ENCODE measurements at places on chromosomes 7 and 10. TPM values are rescaled to one million over a fixed set of nuclear protein-coding genes. Genes with fewer than 3 reads are reported as not detected.

GRCh38 chr7:83475420-83475819, 173.5 kb downstream of the SEMA3E start:
- DNase-seq: no peak

RNLS gene
- polyA plus RNA-seq: 2.5 TPM

- DNase-seq: no peak
Observed at GRCh38 chr10:48695636-48696534, 11.2 kb downstream of the WDFY4 start.

- DNase-seq: no peak
Observed at GRCh38 chr10:128875030-128875744, 591.9 kb upstream of the MGMT start.

DNA sequence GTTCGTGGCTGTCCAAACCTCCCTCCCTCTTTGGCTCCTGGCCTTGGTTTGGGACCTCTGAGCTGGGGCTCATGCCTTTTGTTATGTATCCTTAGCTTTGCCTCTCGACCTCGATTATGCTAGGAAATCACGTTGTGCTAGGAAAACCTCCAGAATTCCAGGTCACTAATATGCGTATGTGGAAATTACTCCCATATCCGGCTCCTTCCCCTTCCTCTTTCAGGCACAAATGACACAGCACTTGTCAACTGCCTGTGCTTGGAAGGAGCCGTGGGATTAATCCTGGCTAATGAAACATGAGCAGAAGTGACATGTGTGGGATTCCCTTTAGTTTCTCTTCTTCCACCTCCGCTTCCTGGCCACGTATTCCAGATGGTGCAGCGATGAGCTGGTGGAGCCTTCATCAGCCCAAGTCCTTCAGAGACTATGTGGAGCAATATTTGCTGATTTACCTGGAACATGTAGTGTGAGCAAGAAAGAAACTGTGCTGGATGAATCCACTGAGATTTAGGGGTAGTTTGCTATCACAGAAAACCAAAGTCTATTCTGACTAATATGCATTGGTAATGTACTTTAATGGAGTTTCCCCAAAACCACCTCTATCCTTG, 149.2 kb downstream of the REEP3 start:
- DNase-seq: peak; percentile 31

DNA sequence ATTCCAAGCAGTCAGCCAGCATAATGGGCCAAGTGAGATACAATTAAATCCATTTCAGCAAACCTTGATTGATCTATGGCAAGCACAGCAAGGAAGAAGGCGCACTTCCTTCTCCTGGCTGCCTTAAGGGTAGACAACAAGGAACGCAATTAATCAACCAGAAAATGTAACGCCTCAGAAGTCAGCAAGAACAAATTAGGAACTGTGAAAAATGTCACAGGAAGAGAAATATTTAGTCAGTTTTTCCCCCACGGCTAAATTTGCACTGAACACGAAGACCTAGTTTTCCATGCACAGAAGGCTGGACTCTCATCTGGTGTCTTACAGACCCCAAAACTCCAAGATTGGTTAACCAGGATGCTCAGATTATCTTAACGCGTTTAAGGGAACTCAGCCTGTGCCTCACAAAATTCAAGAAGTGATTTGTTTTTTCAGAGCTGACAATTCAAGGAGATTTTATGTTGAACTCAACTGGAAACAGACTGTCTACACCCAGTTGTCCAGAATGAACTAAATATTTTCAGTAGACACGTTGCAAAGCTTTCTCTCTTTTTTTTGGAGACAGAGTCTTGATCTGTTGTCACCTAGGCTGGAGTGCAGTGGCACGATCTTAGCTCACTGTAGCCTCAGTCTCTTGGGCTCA, 14.2 kb downstream of the SNX8 start:
- no peak for DNase-seq

DNA sequence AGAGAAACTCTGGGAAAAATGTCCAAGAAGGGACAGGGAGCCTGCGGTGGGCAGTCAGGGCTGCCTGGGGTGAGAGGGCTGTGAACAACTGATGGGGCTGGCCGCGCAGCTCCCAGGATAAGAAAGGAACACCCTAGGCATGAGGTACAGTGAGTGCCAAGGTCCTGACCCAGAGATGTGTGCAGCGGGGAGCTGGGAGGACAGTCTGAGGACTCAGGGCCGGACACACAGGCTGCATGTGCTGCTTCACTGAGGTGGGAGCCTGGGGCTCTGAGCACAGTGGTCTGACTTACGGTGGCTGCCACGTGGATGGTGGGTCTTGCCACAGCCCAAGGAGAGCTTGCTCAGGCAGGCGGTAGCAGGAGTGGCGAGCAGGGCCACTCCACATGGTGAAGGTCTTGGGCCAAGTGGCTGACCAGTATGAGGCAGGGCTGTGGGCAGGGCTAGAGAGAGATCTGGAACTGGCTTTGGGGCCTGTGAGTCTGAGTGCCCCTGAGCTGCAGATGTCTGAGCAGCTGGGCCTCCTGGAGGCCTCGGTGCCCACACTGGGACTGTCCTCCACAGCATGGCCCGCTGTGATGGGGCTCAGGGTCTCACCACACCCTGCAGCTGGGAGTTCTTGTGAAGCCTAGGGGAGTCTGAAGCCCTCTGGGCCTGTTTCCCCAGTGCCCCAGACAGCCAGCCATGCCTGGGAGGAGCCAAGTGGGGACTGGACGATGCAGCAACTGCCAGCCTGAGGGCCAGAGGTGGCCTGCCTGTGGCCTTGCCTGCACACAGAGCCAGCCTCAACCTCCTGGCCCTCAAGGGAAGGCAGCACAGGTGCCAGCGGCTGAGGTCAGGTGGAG, 60.3 kb downstream of the RASGEF1A start:
- no peak for DNase-seq

- no peak for DNase-seq
Observed at GRCh38 chr10:52678611-52679010, 94.0 kb downstream of the MBL2 start.

AKR1D1 gene
- polyA plus RNA-seq: not detected

DNA sequence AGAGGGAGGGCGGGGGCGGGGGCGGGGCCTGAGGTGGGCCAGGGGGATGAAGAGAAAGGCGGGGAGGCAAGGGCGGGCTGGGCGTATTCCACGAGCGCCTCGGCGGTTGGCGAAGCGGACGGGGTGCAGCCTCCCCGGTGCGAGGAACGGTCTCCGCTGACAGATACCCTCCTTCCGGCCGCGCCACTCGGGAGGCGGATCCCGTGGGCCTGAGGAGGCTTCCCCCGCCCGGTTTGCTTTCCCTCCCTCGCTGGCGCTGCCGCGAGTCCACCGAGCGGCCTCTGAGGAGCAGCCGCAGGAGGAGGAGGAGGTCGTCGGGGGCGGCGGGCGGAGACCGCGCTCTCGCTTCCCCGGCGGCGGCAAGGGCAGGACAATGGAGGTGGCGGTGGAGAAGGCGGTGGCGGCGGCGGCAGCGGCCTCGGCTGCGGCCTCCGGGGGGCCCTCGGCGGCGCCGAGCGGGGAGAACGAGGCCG, at the start of gene TRIM24:
Gene TRIM24 (plus strand): TSS at position 84 of the 473 bp plus-strand sequence. CDS start 290 bp downstream, at position 374.
- no peak for DNase-seq

GRCh38 chr10:47231414-47231813, 68.6 kb upstream of the GDF10 start:
- DNase-seq: no peak

DNA sequence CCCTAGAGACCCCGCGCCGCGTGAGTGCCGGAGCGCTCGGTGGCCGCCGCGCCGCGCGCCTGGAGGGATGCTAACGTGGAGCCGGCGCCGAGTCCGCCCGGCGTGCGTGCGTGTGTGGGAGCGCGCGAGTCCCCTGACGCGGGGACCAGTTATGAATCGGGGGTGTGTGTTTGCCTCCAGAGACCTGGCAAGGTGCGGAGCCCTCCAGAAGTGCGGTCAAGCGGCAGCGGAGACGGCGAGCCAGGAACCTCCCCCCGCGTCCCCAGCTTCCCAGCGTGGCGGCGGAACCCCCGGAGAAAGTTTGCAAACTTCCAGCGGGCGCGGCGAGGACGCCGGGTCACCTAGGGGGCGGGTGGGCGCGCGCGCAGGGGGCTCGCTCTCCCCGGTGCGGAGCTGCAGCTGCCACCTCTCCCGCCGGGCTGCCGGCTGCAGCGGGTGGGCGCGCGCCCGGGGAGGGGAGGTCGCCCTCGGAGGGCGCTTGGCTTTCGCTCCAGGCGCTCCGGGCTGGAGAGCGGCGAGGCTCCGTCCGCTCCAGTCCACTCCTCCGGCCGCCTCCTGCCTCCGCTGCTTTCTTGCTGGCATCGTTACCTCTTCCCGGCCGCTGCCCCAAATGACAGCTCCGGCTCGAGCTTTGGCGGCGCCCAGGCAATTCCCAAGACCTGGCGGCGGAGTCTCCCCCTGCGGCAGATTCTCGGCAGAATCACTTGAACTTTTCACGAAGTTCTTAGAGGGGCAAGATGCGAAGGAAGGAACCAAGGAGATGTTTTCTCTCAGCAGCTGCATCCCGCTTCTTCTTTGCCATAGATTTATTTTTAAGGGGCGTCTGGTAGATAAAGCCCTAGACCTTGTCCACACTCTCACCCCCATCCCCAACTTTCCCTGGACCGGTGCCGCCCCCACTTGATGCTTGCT, 2.3 kb upstream of the CREB5 start:
- no peak for DNase-seq

TAC1 gene
- 0.32 TPM for polyA plus RNA-seq

DNA sequence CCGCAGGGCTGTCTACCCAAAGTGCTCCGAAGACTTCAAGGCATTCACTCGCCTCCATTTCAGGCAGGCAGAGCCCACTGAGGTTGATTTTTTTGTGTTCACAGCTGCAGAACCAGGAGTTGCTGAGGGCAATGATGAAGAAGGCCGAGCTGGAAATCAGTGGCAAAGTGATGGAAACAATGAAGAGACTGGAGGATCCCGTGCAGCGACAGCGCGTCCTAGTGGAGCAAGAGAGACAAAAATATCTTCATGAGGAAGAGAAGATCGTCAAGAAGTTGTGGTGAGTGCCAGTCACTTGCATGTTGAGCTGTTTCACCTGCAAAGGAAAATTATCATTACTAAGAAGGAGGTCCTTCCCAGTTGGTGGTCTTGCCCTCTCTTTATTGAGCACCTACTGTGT, 210.5 kb downstream of the ARHGAP21 start:
- no peak for DNase-seq

GRID2IP gene
- 0.19 TPM for polyA plus RNA-seq

MLXIPL gene
- 27.3 TPM for polyA plus RNA-seq

MRLN gene
- 158 TPM for polyA plus RNA-seq

- no peak for DNase-seq
Observed at GRCh38 chr10:86599041-86599440, 55.3 kb upstream of the OPN4 start.

GRCh38 chr10:77500754-77501151, 136.9 kb downstream of the KCNMA1 start:
- DNase-seq: no peak

DNA sequence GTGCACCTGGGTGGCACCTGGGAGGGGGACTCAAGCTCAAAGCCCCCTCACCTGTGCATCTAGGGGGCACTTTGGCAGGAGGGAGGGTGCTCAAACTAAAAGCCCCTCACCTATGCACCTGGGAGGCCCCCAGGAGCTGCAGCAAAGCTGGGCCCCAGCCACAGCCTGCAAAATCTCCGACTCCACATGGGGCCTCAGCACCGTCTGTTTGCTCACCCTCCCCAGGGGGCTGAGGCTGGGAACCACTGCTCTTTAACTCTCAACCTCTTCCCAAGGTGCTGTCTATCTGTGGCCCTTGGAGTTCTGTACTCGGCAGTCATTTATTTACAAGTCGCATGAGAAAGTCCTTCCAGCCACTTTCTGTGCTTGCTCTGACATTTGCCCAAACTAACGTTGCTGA, 458.4 kb downstream of the DNAJB6 start:
- DNase-seq: no peak

LIPJ gene
- polyA plus RNA-seq: not detected

- no peak for DNase-seq
Observed at GRCh38 chr10:25285809-25286208, 111.0 kb downstream of the GPR158 start.

LRRC18 gene
- not detected for polyA plus RNA-seq
